ENCODE measurements at places on chromosomes 1 and 21.

DNA sequence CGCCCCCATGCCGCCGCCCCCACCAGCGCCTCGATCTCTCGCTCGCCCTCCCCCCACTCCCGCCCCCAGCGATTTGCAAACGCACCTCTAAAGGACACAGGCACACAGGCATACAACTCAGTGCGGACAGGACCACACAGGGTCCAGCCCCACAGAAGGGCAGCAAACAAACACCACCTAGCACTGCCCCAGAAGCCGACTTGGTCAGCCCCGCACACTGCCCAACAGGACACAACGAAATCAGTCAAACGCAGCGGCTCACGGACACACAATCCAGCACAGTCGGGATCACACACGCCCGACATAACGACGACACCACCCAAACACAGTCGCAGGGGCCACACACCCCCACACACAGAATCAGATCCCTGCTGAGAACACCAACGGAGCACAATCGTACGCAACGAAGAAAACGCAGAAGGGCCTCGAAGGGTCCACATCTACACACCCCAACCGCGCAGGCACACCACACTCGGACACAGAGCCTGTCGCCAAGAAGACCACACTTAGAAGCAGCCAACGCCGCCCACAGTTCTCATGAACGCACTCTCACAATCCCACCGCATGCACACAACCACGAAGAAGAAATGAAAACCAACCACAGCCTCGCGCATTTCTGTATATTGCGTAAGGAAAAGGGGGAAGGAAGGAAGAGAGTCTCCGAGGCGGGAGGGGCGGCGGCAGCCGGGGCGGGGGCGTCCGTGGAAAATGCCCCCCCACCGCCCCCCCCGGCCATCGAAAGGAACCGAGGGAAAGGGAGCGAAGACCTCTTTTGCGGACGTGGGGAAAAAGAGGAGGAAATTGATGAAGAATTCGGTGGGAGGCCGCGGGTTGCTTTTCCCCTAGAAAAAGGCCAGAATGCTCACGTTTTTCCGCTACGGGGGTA is 481 bp downstream of the TAL1 start:
- peak; percentile 76 for DNase-seq

GRCh38 chr1:66731170-66731865 is 20.9 kb upstream of the DYNLT5 start:
- DNase-seq, result no peak

- DNase-seq, result no peak
Measured at GRCh38 chr21:23740463-23740862, 1866.8 kb downstream of the MRPL39 start.

GRCh38 chr1:181126289-181126688 is 37.8 kb downstream of the IER5 start:
- no peak for DNase-seq

- no peak for DNase-seq
Measured at GRCh38 chr1:231279081-231279480, 38.1 kb downstream of the GNPAT start.

DNA sequence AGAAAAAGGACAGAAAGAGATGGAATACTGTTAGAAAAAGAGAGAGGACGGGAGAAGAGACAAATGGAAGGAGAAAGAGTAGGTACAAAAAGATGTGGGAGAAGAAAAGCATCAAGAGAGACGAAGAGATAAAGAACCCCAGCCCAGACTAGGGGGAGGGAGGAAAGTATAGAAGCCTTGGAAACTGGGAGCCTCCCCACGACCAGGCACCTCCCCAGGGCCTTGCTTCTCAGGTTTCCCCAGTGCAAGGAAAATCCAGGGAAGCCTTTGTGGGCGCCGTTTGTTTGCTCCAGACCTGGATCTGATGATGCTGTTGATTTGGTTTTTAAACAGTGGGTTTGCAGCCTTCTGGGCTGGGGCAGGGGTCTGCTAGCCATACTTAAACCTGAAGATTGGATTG is 15.2 kb upstream of the ALX3 start:
- no peak for DNase-seq

- DNase-seq, result no peak
Measured at GRCh38 chr1:245958016-245958415, 549.1 kb downstream of the SMYD3 start.

DNA sequence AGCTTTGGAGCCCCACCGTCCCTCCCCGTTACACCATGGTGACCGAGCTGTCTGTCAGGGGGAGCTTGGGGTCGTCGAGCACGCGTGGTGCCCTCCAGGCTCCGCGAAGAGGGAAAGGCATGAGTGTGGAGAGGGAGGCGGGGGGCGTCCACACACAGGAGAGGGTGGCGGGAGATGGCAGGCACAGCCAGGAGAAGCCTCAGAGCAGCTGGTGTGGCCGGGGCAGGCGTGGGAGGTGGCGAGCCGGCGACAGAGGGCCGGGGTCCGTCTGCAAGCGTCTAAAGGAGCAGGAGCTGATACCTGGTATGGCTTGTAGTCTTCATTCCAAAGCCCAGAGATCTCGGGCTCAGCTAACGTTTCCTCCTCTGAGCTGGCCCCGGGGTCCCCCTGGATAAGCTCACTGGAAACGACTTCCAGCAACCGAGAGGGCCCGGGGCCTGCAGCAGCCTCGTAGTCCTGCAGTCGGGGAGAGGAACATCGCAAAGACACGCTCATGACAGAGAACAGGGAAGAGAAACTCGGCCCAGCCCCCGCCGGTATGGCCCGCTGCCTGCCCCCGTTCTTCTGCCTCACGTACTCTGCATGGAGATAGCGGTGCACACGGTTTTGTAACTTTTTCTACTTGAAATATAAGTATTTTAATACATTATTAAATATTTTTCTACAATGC is 37.4 kb downstream of the CFAP74 start:
- no peak for DNase-seq

- DNase-seq, result no peak
Measured at GRCh38 chr1:170619241-170620028, 44.5 kb upstream of the PRRX1 start.

- DNase-seq, result no peak
Measured at GRCh38 chr1:203769505-203770343, 4.7 kb downstream of the LAX1 start.

DNA sequence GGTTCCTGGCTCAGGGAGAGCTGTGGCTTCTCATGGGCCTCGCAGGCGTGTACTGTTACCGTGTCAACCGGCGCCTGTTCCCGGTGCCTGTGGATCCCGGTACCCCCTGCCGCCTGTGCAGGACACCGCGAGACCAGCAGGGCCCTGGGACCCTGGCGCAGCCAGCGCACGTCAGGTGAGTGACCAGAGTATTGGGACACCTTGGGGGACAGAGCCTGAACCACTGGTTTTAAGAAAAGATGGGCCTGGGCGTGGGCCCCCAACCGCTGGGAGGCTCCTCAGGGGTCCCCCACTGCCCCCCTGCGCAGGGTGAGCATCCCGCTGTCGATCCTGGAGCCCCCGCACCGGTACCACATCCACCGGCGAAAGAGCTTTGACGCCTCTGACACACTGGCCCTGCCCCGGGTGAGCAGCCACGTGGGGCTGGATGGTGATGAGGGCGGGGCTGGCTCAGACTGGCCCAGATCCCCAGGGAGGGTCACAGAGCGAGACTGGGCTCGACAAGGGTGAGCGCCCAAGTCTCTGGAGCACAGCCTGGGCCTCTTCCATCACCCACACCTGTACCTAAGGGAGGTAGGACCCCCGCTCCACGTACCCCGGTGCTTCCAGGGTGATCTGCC is 10.5 kb downstream of the MIIP start:
- DNase-seq, result peak; percentile 43

GRCh38 chr1:236864996-236865817 is 70.1 kb downstream of the MTR start:
- no peak for DNase-seq

- no peak for DNase-seq
Measured at GRCh38 chr1:164950541-164950986, 391.6 kb downstream of the PBX1 start.

GRCh38 chr21:26061437-26061836 is 109.1 kb downstream of the APP start:
- no peak for DNase-seq

DNA sequence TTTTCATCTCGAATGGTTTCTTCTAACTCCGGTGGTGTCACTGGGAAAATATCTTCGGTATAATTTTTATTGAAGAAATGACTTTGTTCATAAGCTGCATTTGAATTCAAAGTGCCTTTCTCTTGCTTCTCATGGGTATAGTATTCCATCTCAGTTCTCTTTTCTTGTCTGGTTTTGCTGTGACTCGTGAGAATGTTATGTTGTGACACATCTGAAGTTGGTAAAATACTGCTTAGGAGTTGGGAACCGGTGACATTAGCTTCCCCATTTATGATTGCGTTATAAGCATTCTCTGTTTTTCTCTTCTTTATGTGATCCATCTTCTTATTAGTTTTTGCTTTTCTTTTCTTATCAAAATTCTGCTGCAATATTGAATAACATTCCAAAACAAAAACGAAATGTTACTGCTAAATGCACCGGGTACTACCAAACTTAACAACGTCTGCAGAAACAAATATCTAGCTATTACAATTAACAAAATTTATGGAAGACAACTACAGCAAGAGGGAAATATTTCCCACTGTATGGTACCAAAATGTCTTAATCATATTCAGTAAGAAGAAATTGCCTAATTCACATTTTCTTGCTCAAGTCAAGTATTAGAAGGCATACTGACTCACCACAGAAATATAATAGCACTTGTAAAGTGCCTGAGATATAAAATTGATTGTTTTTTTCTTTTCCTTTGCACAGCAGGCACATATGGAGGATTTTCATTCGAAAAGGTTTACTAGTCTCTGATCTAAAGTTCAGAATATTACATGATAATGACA is 15.5 kb downstream of the LRIF1 start:
- DNase-seq, result no peak

DNA sequence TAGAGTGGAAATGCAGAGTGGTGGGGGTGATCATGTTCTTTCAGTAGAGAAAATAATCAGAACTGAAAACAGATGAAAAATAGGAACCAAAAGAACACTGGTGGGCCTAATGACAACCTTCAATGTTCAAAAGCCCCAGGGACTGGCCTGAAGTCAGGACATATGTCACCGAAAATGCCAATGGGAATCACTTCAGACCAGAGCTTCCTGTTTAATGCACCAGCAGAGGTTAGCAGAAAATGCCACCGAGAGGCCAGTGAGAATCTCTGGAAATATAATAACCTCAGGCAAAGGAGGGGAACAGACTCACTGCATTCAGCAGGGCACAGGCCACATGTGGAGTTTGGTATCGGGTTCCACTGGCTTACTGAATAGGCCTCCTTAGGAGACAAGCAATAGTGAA is 15.9 kb upstream of the CD58 start:
- no peak for DNase-seq

GRCh38 chr1:237748171-237748960 is 142.4 kb downstream of the ZP4 start:
- no peak for DNase-seq

DNA sequence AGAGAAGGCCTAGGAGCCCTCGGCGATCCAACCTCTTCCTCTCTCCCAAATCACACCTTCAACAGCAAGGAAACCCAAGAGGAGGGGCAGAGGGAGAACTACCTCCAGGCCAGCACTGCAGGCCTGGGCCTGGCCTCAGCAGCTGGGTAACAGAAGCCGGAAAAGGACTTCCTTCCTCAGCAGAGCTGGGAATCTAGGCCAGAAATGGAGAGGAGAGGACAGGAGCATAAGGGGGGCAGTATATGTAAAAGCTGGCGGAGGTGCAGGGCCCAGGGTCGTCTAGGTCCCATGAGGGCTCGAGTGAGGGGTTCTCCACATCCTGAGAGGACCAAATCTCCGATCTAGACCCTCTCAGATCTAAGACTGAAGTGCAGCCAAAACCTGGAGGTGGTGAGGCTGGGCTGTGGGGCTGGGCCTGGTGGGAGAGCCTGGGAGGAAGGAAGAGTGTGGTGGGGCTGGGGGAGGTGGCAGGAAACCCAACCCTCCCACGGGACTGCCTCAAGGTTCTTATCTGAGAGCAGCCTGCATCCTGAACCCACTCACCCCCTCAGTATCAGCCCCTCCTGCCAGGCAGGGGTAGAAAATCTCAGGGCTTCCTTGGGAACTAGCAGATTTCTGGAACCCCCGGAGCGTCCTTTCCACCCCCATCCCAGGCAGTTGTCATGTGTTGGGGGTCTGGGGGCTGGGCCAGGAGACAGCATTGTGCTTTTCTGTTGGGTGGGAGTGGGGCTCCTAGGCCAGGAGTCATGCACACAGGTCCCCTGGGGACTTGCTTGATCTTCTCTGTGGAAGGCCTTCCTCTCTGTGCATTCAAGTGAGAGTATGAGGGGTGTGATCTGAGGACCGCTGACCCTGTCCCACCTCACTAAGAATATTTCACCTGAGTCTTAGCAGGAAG is 33.0 kb downstream of the PIK3C2B start:
- DNase-seq, result peak; percentile 69

- no peak for DNase-seq
Measured at GRCh38 chr1:74437035-74437434, 75.4 kb downstream of the LRRC53 start.

DNA sequence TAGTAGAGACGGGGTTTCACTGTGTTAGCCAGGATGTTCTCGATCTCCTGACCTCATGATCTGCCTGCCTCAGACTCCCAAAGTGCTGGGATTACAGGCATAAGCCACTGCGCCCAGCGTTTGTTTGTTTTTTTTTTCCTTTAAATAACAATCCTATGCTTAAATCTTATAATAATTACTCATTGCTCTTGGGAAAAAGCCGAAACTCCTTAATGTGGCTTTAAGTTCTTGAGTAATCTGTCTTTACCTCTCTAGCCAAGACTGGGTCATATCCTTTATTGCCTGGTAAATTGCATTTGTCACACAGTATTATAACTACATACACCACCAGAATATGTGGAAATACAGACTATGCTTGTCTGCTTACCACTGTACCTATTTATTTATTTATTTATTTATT is 97.1 kb downstream of the MACF1 start:
- no peak for DNase-seq

DNA sequence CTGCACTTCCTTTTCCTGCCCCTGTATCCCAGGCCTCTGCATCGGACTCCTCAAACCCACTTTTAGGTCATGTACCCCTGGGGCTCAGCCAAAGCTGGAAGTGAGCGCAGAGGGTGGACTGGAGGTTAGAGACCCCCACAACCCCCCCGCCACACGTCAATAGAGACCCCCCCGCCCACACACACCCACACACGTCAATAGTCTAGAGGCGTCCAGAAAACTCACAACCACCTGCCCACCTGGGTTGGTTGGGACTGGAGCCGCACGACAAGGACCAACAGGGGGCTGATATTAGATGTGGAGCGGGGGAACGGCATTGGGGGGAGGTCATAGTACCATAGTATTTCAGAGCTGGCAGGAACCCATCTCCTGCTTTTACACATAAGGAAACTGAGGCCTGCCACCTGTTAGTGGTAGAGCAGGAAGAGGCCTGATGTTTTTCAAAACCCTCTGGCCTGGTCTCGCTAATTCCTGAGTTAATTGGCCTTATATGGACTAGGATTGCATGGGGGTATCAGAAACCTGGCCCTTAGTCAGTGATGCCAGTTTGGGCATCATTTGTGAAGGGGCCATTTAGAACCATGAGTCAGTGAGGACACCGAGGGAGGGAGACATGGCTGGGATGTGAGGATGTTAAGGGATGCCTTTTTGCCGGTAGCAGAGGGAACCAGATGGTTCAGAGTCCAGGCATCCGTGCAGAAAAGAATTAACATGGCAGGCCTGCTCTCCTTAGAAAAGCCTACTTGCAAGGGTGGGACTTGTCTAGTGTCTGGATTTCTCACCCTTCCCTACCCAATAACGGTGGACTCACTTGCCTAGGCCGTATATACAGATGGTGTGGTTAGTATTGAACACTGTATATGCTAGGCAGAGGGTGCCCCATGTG is 1.1 kb downstream of the NENF start:
- no peak for DNase-seq
